Right renal cortex interstitium (tissue), 3 donors: ENCODE measurements at places on chromosomes 3 and 15. TPM values are rescaled to one million over a fixed set of nuclear protein-coding genes. Genes with fewer than 3 reads are reported as not detected.
A peak's percentile ranks its signal among the peaks of the same experiment; 100 is the strongest.

- DNase-seq: no peak
These were observed 24.2 kb downstream of the DENND4A start for GRCh38 chr15:65767895-65768294.

SERPINI2 gene
- polyA plus RNA-seq: 0.78 TPM

SIAH2 gene
- 18.7 TPM for polyA plus RNA-seq

DNA sequence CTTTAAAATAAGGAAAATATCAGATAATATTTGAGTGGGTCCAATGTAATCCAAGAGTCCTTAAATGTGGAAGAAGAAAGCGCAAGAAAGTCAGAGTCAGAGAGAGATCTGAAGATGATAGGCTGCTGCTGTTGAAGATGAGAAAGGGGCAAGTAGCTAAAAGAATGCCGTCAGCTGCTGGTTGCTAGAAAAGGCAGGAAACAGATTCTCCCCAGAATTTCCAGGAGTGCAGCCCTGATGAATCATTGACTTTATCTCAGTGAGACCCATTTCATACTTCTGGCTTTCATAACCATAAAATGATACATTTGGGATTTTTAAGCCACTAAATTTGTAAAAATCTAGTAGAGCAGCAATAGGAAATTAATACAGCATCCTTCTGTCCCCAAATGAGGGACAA, 7.5 kb upstream of the CHMP2B start:
- no peak for DNase-seq

DNA sequence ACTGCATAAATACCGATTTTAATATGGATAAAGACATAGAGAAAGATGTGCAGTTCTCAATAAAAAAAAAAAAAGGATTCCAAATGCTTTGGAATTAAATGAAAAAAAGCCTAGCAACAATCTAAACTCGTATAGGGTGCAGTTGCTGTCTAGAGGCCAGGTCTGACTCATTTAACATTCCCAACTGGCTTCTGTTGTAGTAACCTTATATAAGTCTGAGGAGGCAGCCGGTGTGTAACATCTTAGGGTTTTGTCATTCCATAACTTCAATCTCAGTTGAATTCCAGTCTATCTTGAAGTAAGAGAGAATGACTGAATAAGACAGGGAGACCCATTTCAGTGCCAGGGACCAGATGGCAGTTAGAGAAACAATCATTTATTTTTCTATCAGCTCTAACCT, 6.5 kb downstream of the PDCD10 start:
- no peak for DNase-seq

- DNase-seq: no peak
These were observed 42.9 kb downstream of the GXYLT2 start for GRCh38 chr3:72930754-72931153.

SEMA3G gene
- polyA plus RNA-seq: 29.1 TPM

GRCh38 chr15:39269821-39270220, 311.1 kb upstream of the THBS1 start:
- DNase-seq: no peak

- no peak for DNase-seq
These were observed 4.1 kb downstream of the FBLN2 start for GRCh38 chr3:13552857-13553652.

TLR9 gene
- polyA plus RNA-seq: not detected

DNA sequence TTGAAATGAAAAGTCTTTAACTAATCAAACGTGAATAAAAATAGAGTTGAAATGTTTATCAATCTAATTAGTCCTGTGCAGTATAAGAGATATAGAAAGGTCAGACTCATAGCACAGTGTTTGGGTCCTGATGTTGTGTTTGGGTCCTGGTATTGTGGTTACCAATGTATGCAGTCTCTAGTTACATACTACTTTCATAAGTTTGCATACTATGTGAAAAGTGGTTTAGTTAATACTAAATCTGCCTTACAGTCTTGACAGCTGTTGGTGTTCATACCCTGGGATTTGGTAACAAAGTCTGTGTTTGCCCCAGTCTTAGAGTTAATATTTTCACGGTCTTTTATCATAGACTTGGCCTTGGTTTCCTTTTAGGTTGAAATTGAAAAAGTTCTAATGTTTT, 41.7 kb downstream of the KIF15 start:
- DNase-seq: no peak

DNA sequence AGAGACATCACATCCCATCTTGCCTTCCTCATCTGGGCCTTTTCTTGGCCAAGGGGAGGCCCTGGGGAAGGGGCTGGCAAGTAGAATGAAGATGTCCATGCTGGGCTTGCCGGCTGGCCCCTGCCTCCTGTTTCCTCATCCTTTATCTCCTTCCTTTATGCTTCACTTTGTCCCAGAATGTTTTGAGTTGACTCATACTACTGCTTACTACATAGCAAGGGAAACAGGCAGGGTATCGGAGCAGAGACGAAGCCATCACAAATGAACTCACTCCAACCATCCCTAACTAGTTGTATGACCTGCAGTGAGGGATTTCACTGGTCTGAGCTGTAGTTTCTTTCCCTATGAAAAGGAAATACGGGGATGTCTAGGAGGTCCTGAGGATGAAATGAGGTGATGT, 66.0 kb downstream of the CHDH start:
- no peak for DNase-seq

ISG20 gene
- polyA plus RNA-seq: 1.2 TPM

GOLGA8Q gene
- 0.32 TPM for polyA plus RNA-seq

CCRL2 gene
- polyA plus RNA-seq: 1.3 TPM

DNA sequence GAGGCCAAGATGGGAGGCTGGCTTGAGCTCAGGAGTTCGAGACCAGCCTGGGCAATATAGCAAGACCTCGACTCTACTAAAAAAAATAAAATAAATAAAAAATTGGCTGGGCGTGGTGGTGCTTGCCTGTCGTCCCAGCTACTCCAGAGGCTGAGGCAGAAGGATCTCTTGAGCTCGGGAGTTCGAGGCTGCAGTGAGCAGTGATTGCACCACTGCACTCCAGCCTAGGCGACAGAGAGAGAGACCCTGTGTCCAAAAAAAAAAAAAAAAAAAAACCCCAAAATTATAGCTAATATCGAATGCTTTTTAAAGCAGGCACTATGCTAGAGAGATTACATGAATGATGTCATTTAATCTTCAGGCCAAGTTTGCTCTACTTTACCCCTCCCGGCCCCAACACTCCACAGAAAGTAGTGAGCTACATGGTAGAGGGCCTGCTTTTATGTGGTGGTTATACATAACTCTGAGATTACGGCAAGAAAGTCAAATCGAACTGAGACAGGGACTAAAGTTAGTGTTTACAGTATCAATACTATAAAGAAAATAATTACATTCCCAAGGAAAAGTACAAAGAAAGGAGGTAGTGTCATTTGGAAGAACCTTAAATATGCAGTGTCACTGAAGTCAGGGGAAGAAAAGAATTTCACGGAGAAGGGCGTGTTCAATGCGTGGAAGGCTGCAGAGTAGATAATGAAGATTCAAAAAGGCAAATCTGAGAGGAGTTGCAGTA, 1.1 kb downstream of the ADPGK start:
- DNase-seq: no peak

DNA sequence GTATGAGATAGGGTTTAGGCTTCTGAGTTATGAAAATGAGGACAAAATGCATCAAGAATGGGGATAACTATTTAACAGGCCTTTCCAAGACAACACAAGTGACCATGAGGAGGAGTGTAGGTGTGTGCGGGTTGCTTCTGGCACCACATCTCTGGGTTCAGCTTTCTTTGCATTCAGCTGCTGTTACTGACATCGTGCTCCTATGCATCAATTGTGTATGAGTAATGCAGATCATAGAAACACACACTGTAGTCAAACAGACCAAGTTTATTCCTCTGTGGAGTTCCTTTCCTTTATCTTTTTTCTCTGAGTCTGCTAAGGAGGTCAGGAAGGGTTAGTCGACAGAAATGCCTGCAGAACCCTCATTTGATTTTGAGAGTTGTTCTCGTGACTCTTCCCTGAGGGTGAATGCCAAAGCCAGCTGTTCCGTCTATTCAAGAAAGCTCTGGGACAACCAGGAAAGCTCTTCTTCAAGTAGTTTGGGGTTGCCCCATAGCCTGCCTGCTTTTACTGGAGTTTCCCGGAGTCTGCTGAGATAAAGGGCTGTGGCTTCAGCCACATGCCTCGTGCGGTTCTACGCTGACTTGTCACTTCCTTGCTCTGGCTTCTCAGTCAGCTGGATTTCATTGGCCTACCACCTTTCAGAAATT, 136.7 kb upstream of the TLE3 start:
- no peak for DNase-seq

- no peak for DNase-seq
These were observed 43.9 kb upstream of the TMEM158 start for GRCh38 chr3:45269952-45270351.

GRCh38 chr3:98733812-98734281, 29.3 kb upstream of the ST3GAL6 start:
- DNase-seq: peak; percentile 31

- DNase-seq: no peak
These were observed 89.0 kb upstream of the SPRED1 start for GRCh38 chr15:38163658-38164057.

DNA sequence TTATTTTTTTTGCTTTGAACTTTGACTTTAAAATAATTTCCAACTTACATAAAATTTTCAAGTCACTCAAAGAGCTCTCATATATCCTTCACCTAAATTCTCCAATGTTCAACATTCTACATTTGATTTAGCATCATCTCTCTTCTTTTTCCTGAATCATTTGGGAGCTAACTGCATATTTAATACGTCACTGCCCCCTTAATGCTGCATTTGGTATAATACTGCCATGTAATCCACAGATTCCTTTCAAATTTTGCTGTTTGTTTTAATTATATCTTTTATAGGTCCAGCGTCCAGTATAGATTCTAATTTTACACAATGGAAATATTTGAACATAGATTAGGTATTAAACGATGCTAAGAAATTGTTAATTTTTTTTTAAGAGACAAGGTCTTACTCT, 2.3 kb upstream of the EIF2AK4 start:
- no peak for DNase-seq

GRCh38 chr3:23611737-23612295, 193.9 kb upstream of the UBE2E1 start:
- DNase-seq: no peak

DNA sequence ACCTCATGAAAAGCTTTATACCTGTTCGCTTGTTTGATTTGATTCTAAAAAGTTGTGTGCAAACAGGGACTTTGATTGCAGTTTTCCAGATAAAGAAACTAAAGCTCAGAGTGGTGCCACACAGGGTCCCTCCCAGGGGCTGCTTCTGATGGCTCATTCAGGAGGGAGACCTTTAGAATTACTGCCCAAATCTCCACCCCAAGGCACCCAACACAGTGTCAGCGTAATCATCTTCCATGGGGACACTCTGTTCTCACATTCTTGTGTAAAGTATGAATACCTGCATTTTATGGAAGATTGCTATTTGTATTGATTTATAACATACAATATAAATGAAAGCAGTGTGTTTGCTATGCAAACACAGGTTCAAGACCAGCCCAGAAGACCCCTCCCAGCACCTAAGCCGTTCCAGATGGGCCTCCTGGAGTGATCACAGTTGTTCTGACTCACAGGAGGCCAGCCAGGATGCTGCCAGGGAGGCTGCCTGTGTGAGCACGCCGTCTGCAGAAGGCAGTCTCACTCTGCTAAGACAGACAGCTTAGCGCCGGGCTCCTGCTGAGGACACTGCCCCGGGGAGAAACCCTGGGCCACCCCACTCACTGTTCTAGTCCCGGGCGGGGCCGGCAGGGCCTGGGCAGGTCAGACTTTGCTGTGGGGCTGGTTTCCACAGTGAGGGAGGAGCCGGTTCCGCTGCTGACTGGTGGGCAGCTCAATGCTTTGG, 185.6 kb downstream of the FAM43A start:
- DNase-seq: no peak

- DNase-seq: no peak
These were observed 125.0 kb upstream of the PLXNA1 start for GRCh38 chr3:126857928-126858327.

- no peak for DNase-seq
These were observed 152.6 kb downstream of the RSL24D1 start for GRCh38 chr15:55044162-55044561.

- DNase-seq: no peak
These were observed at the start of gene PLXND1 for GRCh38 chr3:129606636-129607390. PLXND1 (minus strand) TSS chr3:129606676; CDS start chr3:129606639, 37 bp downstream.

DNA sequence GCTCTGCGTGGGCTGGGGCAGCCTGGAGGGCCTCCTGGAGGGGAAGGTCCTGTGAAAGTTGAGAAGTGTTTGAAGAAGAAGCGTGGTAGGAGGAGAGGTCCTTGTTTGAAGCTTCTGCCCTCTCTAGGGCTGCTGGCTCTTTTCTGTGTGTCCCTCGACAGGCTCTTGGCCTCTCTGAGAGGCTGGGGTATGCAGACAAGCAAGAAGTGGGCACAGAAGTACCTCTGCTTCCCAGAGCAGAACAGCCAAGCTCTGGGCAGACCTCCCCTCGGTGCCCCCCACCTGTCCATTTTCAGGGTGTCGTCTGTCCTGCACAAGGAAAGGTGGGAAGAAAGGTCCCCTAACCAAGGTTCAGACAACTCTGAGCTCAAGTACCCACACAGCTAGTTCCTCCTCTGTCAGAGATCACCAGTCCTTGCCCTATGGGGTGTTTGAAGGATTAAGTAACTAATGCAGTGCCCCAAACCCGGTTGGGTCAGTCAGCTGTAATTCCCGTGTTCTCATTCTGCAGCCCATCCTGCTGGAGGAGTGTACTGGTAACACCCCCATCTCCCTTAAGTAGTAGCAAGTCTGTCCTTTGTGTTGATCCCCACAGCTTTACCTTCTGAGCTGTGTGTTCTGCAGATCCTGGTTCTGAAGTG, 6.3 kb downstream of the CSK start:
- no peak for DNase-seq

GRCh38 chr3:61053781-61054496, 197.3 kb downstream of the FHIT start:
- no peak for DNase-seq

RETNLB gene
- not detected for polyA plus RNA-seq

CFAP100 gene
- 0.53 TPM for polyA plus RNA-seq

DNA sequence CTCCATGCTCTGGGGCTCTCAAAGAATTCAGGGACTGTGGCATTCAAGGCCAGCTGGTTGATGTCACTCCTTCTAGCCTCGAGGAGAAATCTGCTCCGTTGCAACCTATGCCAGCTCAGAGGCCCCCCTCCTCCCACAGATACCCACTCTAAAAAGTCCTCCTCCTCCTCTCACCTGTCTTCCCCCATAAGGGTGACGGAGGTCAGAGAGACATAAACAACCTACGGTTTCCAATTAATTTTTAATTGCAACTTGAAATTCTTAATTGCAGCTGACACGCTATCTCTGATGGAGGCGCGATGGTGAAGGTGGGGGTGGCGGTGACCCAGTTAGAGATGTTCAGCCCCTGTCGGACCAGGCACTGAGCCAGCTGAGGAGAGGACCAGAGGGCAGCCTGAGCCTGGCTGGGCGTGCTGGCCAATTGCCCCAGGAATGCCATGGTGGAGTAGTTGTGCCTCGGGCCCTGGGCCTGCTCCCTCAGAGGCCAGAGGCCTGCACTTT, 43.2 kb upstream of the INSYN1 start:
- no peak for DNase-seq

BUB1B gene
- 27.7 TPM for polyA plus RNA-seq

GRCh38 chr3:94481226-94481898, 418.5 kb downstream of the NSUN3 start:
- DNase-seq: no peak

OR5K2 gene
- not detected for polyA plus RNA-seq

GRCh38 chr3:182739619-182740018, 53.7 kb upstream of the ATP11B start:
- DNase-seq: no peak

KLF15 gene
- polyA plus RNA-seq: 11.6 TPM

MFGE8 gene
- polyA plus RNA-seq: 96.5 TPM

GRCh38 chr3:127518456-127519081, 72.0 kb downstream of the TPRA1 start:
- no peak for DNase-seq
